ENCODE measurements at places on chromosomes 7 and 10.

- no peak for DNase-seq
These were observed 13.1 kb upstream of the GOT1 start for GRCh38 chr10:99443500-99443899.

DNA sequence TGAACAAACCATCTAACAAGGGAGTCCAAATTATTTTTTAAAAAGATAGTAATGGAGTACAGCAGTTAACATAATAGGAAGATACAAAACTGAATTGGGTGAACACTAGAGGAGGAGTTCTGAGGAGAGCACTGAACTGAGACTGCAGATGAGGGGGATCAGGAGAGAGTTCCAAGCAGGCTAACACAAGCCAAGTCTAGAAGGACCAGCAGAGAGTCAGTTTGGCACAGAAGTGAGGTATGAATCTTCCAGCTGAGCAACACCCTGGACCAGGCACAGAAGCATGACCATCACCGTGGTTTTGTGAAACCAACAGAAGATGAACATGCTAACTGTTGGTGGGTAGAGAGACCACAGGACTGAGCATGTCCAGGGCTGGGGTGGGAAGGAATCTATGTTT lies 30.8 kb upstream of the PLCE1 start:
- no peak for DNase-seq

GRCh38 chr7:45679516-45679915 lies 105.3 kb downstream of the ADCY1 start:
- no peak for DNase-seq

DNA sequence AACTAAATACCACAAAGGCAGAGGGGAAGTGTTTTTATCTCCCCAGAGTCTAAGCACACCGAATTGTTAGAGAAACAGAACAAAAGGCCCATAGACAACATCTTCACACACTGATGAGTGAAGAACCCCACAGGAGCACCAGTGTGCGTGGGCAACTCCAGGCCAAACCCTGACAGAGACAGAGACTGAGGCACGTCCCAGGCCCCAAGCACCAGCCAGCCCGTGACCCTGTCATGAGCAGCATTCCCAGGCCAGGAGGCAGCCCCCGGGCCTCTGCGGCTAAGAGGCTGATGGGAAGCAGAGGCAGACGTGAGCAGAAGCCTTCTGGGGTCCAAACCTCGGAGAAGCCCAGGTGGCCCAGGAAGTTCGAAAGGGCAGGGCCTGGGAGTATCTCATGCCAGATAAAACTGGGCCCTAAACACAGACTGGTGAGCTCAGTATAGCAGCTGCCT lies 184.4 kb downstream of the TCERG1L start:
- DNase-seq, result no peak

- no peak for DNase-seq
These were observed 45.8 kb downstream of the GLCCI1 start for GRCh38 chr7:8014399-8014798.

DNA sequence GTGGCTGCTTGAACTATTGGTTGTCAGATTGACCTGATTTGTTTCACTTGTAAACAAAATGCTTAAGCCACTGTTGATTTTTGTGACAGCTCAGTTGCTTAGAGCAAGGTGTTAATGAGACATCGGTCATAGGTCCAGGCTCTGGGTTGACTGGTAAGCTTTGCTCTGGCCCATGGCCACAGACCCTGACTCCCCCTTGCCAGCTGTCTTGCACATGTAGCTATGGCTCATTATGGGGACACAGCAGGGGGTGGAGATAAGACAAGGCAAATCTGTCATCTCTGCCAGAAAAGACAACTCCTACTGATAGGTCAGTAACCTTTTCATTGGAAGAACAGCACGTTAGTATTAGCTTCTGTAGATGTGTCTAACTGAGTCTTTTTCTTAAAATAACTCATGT lies 95.3 kb downstream of the KAT6B start:
- no peak for DNase-seq

DNA sequence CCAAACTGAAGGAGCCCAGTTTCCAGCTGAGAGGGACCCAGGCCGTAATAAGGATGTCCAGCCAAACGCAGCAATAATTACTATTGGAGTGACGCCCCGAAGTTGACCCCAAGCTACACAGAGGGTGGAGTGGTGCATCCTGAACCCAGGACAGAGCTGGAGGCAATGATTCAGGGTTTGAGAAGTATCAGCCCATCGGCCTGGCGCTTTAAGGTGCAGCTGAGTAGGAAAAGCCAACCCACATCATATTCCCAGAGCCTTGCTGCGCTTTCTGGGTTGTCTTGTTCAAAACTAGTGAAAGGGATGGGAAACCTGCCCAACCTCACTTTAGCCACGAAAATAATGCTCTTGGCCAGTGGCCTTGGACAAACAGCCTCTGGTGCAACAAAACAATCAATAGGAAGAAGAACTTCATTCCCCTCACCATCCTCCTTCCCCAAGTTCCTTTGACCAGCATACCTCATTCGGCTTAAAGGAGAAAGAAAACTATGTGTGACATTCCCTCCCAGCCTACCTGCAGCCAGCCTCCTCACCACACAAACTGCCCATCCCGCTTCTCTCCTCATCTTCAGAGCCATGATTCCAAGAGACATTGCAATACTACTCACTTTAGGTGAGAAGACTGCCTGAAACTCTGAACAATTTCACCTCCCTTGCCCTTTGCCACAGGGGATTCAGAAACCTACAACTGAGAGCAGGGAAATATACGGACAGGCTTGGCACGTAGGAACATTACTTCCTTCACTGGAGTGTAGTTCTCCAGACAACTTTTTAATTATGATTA lies 217.2 kb upstream of the MKLN1 start:
- no peak for DNase-seq

DNA sequence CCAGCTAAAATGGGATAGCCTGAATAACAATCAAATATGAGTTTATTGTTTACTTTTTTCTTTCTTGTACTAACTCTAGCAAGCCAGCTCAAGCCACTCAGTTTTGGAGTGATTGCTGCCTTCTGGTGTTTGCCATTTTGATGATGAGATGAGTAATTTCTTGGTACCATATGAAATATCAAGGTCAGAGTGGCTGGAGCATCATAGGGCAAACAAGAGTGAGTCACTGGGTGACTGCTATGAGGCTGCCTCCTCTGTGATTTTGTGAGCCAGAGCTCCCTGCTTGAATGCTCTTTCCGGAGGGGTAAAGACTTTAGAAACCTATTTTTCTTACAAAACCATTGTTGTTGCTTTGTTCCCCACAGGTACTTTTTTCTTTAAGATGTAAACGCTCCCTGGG lies 295.6 kb downstream of the PRKG1 start:
- DNase-seq, result no peak

GRCh38 chr7:24115661-24116060 lies 168.3 kb upstream of the NPY start:
- DNase-seq, result no peak

- no peak for DNase-seq
These were observed 195.0 kb upstream of the STK17A start for GRCh38 chr7:43387932-43388331.

DNA sequence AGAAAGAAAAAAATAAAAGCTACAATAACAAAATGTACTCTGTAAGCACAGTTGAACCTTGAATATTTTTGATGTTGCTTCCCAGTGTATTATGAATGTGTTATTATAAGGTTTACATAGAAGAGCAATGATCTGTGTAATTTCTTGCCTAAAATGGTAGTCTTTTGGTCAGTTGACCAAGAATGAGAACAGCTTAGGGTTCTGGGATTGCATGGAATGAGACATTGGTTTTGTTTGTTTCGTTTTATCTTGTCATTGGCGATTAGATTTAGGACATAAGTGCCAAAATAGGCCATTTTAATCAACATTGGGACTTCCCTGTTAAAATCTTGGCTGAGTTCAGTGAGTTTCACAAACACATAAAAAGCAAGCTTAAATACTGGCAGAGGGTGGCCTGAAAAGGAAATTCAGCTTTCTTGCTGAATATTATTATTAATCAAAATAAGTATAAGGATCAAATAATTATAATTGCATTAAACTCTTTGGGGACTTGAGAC lies 49.1 kb upstream of the GLCCI1 start:
- DNase-seq, result no peak

DNA sequence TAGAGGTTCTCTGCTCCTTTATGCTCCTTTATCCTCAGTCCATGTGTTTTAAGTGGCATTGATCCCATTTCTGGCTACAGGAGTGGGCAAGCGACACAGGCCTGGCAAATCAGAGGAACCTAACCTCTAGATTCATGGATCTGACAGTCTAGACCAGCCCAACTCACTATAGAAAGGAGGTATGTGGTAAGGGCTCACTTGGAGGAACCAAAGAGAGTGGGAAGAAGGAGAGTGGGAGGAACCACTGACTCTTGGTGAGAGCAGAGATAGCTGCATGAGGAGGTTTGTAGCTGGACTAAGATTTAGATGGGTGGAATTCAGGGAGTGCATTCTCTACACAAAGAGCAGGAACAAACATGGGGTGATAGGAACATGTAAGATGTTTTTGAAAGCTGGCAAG lies 11.6 kb upstream of the FRAT1 start:
- no peak for DNase-seq

DNA sequence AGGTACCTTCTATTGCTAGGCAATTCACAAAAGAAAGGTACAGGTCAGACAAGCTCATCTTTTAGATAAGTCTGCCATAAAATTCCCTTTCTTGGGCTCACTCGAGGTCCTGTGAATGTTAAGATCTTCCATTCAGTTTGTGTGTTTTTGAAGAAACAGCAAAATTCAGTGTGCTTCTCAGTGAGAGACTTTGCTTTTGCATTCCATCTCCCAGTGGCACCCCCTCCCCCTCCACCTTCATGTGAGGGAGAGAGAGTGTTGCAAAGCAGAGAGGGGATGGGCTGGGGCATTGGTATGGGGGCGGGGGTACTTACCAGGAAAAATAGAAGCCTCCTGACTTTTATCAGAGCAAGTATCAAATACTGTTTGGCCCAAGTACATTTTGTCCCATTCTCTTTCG lies 3.8 kb upstream of the TECTB start:
- no peak for DNase-seq

DNA sequence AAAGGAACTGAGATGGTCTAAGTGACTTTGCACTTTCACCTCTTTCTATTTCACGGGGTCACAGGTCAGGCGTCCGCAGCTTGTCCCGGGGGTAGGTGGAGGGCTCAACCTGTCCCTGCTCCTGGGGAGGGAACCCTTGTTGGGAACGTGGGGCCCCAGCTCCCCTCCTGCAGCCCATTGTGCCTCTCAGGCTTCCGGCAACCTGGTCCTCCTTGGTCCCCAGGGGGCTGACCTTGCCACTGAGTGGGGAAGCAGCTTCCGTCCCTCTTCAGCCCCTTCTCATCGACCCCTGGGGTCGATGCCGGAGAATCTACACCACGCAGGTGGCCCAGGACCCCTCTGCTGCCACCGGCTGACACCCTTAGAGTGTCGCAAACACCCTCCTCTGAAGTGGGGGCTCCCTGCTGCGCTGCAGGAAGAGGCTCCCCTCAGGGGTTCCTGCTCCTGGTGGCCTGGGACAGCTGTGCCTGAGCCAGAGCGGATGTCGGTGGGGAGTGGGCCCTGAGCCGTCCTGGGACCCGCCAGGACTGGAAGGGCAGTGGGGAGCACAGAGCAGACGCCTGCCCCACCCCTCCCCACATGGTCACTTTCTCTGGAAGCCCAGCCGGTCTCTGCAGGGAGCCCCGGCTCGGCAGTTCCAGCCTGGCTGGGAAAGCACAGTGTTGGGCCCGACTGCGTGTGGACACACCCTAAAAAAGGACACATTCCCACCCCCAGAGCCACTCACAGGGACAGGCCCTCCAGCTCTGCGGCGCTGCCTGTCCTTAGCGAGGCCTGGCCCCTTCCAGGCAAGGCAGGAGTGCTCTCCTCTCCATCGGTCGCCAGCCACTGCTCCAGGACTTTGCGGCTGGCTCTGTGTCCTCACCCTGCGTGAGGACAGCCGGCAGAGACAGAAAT lies 357.5 kb upstream of the SHH start:
- no peak for DNase-seq

- DNase-seq, result no peak
These were observed 239.2 kb downstream of the GPAM start for GRCh38 chr10:111944331-111944730.

- no peak for DNase-seq
These were observed 174.1 kb upstream of the TNRC18 start for GRCh38 chr7:5597772-5598171.

GRCh38 chr10:69780077-69780476 lies 21.6 kb upstream of the COL13A1 start:
- DNase-seq, result no peak

DNA sequence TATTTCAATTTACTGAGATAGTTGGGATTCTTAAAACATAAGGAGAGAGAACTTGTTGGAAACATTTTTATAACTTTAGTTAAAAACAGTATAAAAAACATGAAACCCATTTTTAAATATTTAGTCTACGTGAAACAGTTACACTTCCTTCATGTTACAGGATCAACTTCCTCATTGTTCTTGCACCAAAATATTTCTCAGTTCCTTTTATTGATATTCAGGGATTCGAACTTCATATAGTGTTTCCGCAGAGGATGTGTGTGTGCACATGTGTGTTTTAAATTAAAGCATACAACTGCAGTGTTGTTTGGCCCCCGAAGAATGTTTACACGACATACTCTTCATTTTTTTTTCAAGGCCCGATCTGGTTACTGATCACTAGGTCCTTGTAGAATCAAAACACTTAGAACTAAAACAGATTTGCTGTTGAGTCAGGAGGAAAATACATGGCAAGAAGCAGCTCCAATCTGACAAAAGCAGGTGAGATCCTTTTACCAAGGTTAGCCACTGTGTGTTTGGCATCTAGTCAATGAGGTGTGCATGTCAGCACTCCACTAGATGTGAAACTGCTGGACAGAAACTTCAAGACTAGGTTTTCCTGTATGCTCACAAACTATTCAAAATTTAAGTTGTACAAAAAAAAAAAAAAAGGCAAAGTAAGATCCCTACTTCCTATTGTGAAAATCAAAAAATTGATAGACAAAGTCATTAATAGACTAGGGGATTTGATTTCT lies 60.4 kb downstream of the INSYN2A start:
- no peak for DNase-seq

GRCh38 chr7:24158975-24159374 lies 125.0 kb upstream of the NPY start:
- no peak for DNase-seq

GRCh38 chr10:50510517-50511473 lies 113.0 kb downstream of the SGMS1 start:
- no peak for DNase-seq

- DNase-seq, result no peak
These were observed 17.4 kb downstream of the UBE2D4 start for GRCh38 chr7:43943417-43944187.

DNA sequence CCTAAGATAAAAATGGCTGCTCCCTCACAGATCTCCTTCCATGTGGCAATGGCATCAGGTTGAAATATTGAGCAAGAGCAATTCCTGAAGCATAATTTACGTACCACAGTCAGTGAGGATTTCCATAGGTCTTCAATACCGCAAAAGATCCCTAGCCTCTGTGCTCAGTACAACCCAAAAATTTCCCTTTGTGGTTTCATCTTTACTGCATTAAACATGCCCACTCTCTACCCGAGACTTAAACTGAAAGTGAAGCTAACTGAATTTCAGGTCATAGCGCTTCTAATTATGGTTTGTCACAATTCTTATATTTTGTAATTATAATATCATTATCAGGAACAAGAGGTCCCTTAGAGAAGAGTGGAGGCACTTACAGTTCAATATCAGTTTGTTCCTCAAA lies 1071.1 kb downstream of the XPNPEP1 start:
- no peak for DNase-seq
